ENCODE measurements at places on chromosomes 4 and X.

GRCh38 chr4:88881227-88881569, 175.8 kb downstream of the FAM13A start:
- no peak for DNase-seq

DNA sequence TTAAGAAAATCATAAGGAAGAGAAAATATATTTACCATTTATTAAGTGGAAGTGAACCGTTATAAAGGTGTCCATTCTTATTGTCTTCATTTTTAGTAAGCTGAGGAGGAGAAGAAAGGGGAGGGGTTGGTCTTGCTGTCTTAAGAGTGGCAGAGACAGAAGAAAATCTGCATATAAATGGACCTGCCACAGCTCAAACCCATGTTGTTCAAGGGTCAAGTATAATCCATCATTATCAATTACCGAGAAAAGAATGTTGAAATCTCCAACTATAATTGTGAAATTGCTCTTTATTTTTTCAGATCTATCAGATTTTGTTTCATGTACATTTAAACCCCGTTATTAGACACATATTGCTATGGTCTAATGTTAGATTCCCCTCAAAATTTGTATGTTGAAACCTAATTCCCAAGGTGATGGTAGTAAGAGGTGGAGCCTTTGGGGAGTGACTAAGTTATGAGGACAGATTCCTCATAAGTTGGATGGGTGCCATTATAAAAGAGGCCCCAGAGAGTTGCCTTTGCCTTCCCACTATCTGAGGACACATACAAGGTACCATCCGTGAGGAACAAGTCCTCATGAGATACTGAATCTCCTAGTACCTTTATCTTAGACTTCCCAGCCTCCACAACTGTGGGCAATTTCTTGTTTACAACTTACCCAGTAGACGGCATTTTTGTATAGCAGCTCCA, 58.5 kb upstream of the SMAD1 start:
- DNase-seq, result no peak

DNA sequence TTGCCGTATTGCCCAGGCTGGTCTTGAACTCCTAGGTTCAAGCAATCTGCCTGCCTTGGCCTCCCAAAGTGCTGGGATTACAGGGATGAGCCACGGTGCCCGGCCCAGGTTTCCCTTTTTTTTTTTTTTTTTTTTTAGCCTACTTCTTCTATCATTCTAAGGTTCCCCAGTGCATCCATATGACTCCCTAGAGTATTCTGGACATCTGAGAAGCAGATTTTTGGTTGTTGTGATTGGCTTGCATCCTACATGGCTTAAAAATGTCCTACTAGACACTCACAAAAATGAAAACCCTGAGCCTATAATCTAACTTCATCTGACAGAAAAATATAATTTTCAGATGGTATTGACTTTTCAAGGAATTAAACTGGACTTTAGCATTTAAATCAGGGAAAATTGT, 41.7 kb downstream of the SMIM14 start:
- DNase-seq, result no peak

DNA sequence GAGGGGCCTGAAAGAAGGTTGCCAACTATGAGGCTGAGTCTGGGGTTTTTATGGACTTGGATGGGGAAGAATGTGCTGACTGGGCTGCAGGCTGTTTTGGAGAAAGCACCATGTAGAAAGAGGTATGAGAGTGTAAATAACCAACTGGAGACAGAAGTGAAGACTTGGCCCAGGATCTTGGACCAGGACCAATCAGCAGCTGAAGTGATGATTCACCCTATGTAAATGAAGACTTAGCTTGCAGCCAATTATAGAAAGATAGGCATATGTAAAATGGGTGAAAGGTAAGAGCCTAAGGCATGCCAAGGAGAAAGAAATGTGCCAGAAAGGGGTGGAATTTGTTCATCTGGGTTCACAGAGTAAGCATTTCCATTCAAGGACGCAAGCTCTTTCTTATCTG, 856.7 kb upstream of the PRKX start:
- DNase-seq, result no peak

DNA sequence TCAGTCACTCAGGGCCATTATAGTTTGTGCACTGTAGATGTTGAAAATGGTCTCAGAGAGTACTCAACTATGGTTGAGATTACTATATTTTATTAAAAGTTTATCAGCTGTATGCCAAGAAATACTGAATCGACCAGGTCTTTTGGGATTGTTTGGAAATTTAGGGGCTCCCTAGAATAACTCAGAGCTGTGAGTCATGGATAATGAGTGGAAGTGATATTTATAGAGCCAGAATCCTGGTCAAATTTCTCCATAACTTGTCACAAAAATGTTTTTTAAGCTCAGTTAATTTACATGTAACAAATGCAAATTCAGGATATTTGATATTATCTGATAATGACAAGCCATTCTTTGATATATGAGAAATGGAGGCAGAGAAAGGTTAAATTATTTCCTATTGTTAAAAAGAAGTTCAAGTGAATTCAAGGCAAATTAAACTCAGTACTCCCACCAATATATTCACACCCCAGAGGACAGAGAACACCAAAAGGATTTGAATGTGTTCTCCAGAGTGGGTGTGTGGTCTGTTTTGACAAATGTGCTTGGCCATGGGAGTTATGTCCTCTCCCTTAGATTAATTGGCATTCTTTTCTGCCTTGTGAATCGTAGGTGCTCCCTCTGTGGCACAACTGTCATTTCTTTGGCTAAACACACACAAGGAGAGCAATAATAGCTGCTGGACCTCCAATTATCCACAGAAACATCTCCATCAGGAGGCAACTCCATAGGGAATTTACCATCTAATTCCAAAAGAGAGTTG, 37.7 kb downstream of the ARHGAP24 start:
- DNase-seq, result no peak

DNA sequence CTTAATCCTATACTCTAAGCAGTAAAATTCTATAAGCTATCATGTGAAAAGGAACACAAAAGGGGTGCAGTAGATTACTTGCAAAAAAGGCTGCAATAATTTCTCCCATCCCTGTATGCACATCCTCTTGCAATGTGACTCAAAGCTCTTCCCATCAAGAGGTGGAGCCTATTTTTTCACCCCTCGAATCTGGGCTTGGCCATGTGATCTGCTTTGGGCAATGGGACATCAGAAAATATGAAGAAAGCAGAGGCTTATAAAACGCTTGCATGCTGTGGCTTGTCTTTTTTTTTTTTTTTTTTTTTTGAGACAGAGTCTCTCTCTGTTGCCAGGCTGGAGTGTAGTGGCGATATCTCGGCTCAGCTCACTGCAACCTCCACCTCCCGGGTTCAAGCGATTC, 33.0 kb downstream of the GEMIN8 start:
- DNase-seq, result no peak

DNA sequence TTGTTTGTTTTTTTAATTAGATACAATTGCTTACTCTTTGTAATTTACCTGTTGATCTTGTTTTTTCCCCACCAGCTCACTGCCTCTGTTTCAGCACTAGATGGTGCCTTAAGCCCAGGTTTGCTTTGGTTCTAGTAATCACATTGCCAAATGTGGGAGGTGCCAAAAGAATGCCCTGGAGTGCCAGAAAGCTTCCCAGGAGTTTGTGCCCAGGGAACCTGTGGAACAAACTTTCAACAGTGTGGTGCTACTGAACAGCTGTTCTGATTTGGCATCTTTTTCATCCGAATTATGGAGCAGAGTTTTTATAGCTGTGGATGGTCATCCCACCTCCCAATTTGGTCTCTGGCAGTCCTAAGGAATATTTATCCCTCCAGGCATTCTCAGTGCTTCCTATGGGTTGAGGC, 1000.7 kb downstream of the STIM2 start:
- no peak for DNase-seq

Measured in activated CD4-positive, alpha-beta T cell treated with anti-CD3 and anti-CD28 coated beads for 1 hour (primary cell).